Ureter (tissue), 1 donor: ENCODE measurements at places on chromosomes 6 and 20. TPM values are rescaled to one million over a fixed set of nuclear protein-coding genes. Genes with fewer than 3 reads are reported as not detected.
A peak's percentile ranks its signal among the peaks of the same experiment; 100 is the strongest.

- no peak for DNase-seq
These were observed 49.9 kb downstream of the TGM2 start for GRCh38 chr20:38115205-38115604.

DNA sequence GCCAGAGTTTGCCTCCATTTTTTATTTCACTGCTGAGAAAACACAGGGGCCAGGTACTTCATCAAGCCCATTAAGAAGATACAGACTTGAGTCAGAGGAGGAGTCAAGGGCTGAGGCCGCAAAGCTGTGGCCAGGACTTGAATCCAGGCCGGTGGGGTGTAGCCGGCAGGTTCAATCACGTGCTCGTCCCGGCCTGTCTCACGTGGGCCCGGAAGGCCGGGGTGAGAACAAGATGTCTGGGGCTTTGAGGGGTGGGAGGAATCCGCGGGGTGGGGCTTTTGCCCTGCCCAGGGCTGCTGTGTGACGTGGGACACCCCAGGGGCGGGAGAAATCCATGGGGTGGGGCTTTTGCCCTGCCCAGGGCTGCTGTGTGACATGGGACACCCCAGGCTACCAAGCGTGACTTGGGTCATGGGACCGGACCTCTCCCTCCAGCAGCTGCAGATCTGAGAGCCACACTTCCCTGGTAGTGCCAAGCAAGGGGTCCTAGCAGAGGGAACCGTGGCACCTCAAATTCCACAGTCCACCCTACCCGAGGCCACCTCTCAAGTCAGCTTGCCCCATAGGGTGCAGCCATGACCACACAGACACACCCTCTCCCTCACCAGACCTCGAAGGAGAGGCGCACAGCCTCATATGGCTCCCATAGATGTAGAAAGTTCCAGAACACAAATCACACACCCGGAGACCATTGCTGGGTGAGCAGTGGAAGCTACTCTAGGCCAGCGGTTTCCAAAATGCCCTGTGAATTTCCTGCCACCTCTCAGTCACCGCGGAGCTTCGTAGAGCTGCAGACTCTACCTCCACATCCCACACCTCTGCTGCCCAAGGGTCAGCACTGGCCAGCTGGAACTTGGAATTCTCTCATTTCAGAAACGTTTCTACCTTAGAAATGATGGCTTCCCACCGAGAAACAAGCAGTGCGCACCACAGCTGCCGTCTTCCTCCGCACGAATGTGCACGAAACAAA, 156.1 kb downstream of the DLL1 start:
- DNase-seq = peak; percentile 41

DNA sequence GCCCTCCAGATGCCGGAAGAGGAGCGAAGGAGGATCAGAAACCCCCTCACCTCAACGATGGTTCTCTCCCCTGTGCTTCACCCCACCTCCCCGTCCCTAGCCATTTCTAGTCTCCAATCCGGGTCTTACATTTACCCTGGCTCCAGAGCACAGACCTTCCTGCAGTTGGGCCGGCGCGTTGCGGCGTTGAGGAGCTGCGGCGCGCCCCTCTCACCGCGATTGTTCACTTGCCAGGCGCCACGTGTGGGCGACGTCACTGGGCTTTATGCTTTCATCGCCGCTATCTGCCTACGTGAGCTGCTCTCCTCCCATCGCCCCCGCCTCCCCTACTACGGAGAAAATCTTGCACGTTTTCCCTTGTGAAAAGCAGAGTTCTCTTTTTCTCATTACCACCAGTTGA, at the start of gene CRISP2:
Gene CRISP2, minus strand, starts transcription at position 198 of the 400 bp plus-strand sequence. CDS start 4,347 bp downstream, outside the sequence.
- no peak for DNase-seq

- DNase-seq = peak; percentile 82
These were observed 497 bp downstream of the ACSS1 start for GRCh38 chr20:25057234-25058050.

GRCh38 chr6:34520645-34521462, 35.3 kb downstream of the SPDEF start:
- DNase-seq = no peak

DNA sequence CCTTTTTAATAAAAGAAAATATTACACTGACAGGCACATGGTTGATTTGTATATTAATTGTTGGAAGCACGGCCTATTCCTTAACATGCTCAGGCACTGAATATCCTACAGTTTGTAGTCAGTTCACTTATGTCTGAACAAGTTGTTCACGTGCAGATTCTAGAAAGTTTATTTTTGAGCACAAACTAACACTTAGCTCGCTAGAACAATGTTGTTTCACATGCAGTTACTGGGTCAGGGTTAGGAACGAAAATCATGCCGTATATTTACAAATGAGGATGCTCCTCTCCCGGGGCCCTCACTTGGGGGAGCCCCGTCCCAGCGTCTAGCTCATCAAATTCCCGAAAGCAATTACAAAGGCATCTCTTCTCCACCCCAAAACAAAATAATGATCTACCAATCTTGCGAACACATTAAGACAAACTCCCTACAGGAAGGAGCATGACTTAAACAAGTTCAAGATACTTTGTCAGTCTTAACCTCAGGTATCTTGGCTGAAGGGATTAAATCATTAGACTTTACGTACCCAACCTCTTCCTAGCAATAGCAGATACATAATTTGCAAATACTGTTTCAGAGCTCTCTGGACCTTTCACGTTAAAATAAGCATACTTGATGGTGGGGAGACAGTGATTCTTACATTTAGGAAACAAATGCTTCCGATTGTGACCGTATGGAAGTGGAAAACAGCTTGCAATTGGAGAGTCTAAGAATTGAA, 1.5 kb downstream of the MAP7 start:
- no peak for DNase-seq

- DNase-seq = no peak
These were observed 18.7 kb downstream of the SRXN1 start for GRCh38 chr20:634148-634925.

GRCh38 chr6:13390658-13391057, 62.3 kb upstream of the TBC1D7 start:
- DNase-seq = no peak

- DNase-seq = no peak
These were observed 138.6 kb downstream of the BCKDHB start for GRCh38 chr6:80245043-80245442.

GRCh38 chr20:58040447-58041290, 187.8 kb downstream of the ANKRD60 start:
- DNase-seq = no peak

GRCh38 chr20:8357703-8358102, 225.6 kb downstream of the PLCB1 start:
- no peak for DNase-seq

Gene RAET1L
- total RNA-seq = not detected

Gene TP53TG5
- total RNA-seq = 1.2 TPM

Gene GLP1R
- total RNA-seq = 0.36 TPM

Gene ARMC2
- total RNA-seq = 10.9 TPM

Gene ATP5F1E
- total RNA-seq = 77.7 TPM

Gene CLVS2
- total RNA-seq = 0.18 TPM
